Activated naive CD4-positive, alpha-beta T cell treated with anti-CD3 and anti-CD28 coated beads for 36 hours (primary cell): ENCODE measurements at places on chromosomes 4 and X. TPM values are rescaled to one million over a fixed set of nuclear protein-coding genes. Genes with fewer than 3 reads are reported as not detected.

The MAGEB3 gene
- not detected for total RNA-seq

DNA sequence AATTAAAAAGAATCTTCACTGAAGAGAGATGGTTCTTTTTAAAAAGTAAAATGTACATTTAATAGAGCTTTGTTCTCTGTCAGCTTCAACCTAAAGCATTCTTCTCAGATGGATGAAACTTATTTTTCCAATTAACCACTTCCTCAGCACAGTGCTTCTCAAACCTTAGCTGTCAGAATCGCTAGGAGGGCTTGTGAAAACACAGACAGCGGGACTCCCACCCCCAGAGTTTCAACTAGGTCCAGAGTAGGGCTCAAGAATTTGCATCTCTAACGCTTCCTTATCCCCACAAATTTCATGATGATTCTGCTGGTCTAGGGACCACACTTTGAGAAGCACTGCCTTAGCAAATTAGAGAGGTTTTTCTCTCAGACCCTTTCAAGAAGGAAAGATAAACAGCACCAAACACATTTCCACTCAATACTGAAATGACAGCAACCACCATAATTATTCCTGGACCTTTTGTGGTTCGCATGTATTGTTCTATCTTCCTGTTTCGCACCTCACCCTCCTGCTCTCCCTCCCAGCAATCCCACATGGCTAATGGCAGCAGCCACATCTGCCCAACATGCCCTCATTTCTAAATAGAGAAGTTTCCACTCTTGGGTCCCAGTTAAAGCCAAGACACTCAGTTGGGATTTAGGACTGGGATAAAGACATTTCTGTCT is 73.2 kb downstream of the ZNF827 start:
- DNase-seq = no peak

DNA sequence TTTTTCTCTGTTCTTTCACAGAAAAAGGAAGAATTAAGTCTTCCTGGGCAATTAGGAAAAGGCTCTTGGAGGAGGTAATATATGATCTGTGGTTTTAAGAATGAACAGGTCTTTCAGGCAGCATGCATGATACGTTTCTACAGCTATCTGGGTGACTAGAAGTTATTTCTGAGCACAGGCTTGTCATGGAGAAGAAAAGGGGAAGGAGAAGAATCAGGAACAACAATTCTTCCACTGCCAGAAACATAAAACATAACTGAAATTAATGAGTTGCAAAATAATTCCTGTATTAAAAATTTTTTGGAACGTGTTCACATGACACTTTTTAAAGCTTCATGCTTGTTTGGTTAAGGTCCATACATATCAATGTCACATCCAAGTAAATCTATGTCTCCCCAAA is 17.7 kb upstream of the STIM2 start:
- DNase-seq = no peak

DNA sequence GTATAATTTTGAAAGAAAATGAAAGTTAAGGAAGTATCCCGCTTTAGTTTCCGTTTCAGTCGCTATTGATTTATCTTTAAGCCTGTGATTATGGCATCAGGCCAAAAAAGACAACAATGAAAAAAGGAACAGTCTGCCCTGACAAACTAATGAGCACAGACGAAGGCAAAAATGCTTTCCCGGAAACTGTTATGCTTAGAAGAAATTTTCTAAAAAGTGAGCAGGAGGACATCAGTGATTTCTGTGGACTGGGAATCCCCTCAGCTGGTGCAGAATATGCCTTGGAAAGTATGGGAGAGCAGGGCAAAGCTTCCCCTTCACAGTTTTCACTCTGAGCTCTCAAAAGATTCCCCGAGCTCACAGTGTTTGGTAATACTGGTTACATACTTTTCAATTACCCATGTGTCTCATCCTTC is 5.1 kb upstream of the CXCL10 start:
- no peak for DNase-seq

The NUP62CL gene
- 3.6 TPM for total RNA-seq

The FGFR3 gene
- total RNA-seq = 0.27 TPM

The FAM47E gene
- total RNA-seq = not detected

DNA sequence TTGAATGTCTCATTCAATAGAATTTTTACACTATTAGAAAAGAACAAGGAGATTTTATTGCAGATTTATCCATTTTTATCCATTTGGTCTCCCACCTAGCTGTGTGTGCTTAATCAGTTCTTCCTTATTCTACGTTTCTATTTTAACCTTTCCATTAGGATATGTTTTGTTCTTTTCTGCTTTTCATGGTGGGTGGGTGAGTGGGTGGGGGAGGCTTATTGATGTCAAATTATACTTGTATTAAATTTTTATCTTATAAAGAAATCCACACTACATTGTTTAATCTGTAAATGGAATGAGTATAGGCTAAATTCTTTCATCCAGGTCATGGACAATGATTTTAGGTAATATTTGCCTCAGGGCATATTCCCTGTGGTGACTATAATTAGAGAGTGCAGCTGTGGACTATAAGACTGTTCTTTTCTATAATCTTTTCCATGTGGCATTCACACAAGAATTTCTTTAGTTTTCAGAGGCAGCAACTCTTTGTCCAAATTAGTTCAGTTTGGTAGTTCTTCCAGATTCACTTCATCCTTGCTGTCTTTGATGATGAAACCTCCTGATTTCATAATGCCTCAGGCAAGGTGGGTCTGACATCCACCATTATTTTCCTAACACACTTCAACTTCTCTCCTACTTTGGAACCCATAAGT is 2451.8 kb downstream of the PCDH7 start:
- DNase-seq = no peak

DNA sequence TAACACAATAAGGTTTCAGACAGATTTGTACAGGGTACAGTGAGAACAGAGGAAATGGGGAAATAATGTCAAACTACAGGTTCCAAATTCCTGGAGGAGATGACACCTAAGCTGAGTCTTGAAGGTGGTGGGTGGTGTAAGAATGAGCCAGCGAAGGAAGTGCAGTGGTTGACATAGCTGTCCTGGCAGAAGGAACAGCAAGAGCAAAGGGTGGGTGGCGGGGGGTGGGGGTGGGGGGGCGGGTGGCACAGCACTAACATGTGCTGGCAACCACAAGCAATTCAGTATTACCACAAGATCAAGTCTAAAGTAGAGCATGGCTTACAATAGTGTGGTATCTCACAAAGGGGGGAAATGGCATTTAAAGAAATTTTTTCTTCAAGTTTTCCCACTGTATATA is 13.1 kb upstream of the G3BP2 start:
- DNase-seq = no peak

The TEX28 gene
- total RNA-seq = not detected

DNA sequence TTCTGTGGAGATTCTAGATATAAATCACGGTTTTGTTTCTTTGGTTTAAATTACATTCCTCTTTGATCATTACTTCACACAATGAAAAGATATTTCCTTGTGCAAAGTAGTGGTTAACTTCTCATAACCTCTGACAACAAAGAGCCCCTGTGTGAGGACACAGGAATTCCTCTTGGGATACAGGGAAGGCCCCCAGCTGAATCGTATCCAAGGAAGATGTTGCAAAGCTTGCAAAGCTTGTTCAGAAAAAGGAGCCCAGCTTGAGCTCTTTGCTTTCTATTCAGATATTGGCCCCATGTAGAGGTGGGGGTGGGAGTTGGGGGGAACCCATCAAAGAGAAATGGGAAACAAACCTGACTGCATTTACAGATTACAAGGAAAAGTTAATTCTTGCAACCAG is 145.7 kb downstream of the RELL1 start:
- no peak for DNase-seq

The USP51 gene
- 1.1 TPM for total RNA-seq

The RTL3 gene
- not detected for total RNA-seq

The BANK1 gene
- 0.07 TPM for total RNA-seq

DNA sequence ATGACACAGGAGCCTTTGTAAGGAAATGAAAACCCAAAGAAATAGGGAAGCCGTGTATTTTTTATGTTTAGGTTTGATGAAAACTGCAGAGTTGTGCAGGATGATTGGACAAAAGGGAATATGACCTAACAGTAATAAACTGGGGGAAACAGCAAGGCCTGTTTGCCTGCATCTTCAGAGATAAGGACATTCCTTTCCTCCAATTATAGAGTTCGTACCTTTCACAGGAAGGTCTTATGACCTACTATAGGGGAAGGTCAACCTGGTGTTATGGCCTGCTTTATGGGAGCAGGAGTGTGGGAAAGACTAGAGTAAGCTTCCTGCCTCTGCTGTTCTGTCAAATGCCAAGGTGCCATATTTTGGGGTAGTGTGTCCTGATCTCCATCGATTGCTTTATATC is 42.5 kb downstream of the BBS12 start:
- DNase-seq = no peak

- no peak for DNase-seq
These were observed 205.3 kb downstream of the SPOCK3 start for GRCh38 chr4:167028976-167029375.

DNA sequence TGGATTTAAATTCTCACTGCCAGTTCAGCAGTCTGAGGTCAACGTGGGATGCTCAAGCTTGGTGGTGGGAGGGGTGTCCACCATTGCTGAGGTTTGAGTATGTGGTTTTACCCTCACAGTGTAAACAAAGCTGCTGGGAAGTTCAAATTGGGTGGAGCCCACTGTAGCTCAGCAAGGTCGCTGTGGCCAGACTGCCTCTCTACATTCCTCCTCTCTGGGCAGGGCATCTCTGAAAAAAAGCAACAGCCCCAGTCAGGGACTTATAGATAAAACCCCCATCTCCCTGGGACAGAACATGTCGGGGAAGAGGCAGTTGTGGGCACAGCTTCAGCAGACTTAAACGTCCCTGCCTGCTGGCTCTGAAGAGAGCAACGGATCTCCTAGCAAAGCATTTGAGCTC is 14.9 kb upstream of the RRAGB start:
- no peak for DNase-seq

- DNase-seq = no peak
These were observed 156.6 kb downstream of the CHIC2 start for GRCh38 chr4:53907772-53908171.

The ACTRT1 gene
- not detected for total RNA-seq

The TECRL gene
- not detected for total RNA-seq

- DNase-seq = peak; percentile 56
These were observed at the start of gene ARHGAP4 for GRCh38 chrX:153925739-153926551. ARHGAP4 (minus strand) TSS chrX:153926264; CDS start chrX:153926202, 62 bp downstream.
